ENCODE measurements at places on chromosomes 3 and 15.

DNA sequence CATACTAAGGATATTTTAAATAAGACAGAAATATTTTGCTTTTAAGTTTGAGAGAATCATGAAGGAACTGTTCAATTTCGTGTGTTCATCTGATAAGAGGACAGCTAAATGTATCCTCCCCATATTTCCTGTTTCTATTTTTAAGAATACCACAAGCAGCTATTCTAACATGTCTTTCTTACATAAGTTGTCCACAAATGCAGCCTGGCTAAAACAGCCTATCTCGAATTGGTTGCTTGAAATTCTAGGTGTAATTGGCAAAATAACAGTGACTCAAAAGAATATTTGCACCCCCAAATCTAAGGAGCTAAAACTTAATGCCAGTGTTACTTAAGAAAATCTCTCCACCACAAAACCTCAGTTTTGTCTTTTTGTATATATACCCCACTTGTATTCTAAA is 35.0 kb downstream of the BTLA start:
- H3K27ac ChIP-seq = no peak overlapping the region
- no peak overlapping the region for H3K4me3 ChIP-seq
- H3K4me1 ChIP-seq = peaks cover 4% of the 10 kb centered on the region
- no peak for DNase-seq
- H3K36me3 ChIP-seq = no peaks in the 10 kb centered on the region
- no peaks in the 10 kb centered on the region for H3K27me3 ChIP-seq

- no peak overlapping the region for H3K27ac ChIP-seq
- H3K4me1 ChIP-seq = no peaks in the 10 kb centered on the region
- no peaks in the 10 kb centered on the region for H3K27me3 ChIP-seq
- DNase-seq = no peak
Observed at GRCh38 chr3:179446501-179446900, 4.8 kb downstream of the GNB4 start.

- H3K36me3 ChIP-seq = peaks cover 9% of the 10 kb centered on the region
- no peak overlapping the region for H3K4me3 ChIP-seq
- no peaks in the 10 kb centered on the region for H3K27me3 ChIP-seq
- no peak overlapping the region for H3K27ac ChIP-seq
Observed at GRCh38 chr3:79297245-79297960, 470.4 kb downstream of the ROBO1 start.

- no peaks in the 10 kb centered on the region for H3K4me1 ChIP-seq
- H3K36me3 ChIP-seq = no peaks in the 10 kb centered on the region
- no peak overlapping the region for H3K27ac ChIP-seq
- H3K4me3 ChIP-seq = no peak overlapping the region
- no peak for DNase-seq
- H3K27me3 ChIP-seq = no peaks in the 10 kb centered on the region
Observed at GRCh38 chr3:127693336-127693843, 20.6 kb downstream of the ABTB1 start.

DNA sequence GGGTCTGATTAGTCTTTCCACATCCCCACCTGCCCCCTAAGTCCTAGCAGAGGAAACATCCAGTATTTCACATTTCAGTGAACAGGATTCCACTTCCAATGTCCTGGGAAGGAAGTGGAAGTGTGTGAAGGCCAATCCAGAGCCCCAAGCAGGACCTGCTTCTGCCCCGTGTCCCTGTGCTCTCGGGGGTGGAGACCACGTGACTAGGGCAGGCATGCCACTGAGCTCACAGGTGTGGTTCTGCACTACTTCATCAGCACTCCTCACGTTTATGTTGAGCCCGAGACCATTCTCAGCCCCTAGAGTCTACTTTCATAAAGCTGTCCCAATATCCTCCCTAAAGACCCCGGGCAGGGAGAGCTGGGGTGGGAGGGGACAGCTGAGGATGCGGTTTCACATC is 84.3 kb downstream of the RAB11A start:
- DNase-seq = no peak
- H3K27ac ChIP-seq = no peak overlapping the region
- peak overlapping the region; percentile 27 for H3K4me3 ChIP-seq
- H3K36me3 ChIP-seq = no peaks in the 10 kb centered on the region

DNA sequence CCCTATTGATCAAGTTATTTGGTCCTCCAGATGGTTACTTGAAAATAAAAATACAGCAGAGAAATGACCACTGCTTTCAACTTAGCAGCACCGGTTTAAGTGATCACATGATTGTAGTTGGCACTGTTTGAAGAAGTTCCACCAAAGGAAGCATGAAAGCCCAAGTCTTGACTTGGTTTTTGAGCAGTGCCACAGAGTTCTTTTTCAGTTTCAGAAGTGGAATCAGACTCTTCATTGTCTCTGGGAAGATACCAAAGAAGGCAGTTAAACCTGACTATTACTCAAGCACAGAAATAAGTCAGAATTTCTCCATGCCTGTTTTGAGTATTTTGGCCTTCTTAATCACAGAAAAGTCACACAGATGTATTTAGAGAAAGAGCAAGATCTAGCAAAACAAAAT is 66.7 kb downstream of the BBX start:
- H3K27me3 ChIP-seq = no peaks in the 10 kb centered on the region
- H3K4me1 ChIP-seq = no peaks in the 10 kb centered on the region
- no peak for DNase-seq
- H3K36me3 ChIP-seq = no peaks in the 10 kb centered on the region
- no peak overlapping the region for H3K4me3 ChIP-seq
- no peak overlapping the region for H3K27ac ChIP-seq

GRCh38 chr3:32237670-32238452 is 619 bp upstream of the CMTM8 start:
- no peaks in the 10 kb centered on the region for H3K36me3 ChIP-seq
- H3K27me3 ChIP-seq = peaks cover 4% of the 10 kb centered on the region
- H3K4me3 ChIP-seq = peak overlapping the region; percentile 85

- H3K27ac ChIP-seq = no peak overlapping the region
- no peaks in the 10 kb centered on the region for H3K4me1 ChIP-seq
- H3K4me3 ChIP-seq = no peak overlapping the region
Observed at GRCh38 chr3:65045138-65045537, 357.3 kb upstream of the ADAMTS9 start.

- no peak overlapping the region for H3K27ac ChIP-seq
- H3K4me1 ChIP-seq = no peaks in the 10 kb centered on the region
- H3K4me3 ChIP-seq = no peak overlapping the region
- H3K27me3 ChIP-seq = no peaks in the 10 kb centered on the region
- DNase-seq = no peak
- H3K36me3 ChIP-seq = peaks cover 10% of the 10 kb centered on the region
Observed at GRCh38 chr3:100221159-100221558, 39.6 kb upstream of the TBC1D23 start.

DNA sequence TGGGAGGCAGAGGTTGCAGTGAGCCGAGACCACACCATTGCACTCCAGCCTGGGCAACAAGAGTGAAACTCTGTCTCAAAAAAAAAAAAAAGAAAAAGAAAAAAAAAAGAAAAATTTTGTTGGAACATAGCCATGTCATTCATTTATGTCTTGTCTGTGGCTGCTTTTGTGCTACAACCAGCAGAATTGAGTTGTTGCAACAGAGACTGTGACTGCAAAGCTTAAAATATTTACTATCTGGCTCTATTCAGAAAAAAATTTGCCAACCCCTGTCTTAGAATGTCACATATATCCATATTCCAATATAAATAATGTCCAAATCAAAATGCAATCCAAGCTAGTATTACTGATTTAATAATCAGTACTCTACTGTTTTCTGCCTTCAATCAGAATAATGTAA is 25.1 kb downstream of the CD80 start:
- no peaks in the 10 kb centered on the region for H3K4me1 ChIP-seq
- no peak overlapping the region for H3K4me3 ChIP-seq
- no peaks in the 10 kb centered on the region for H3K36me3 ChIP-seq
- DNase-seq = no peak

DNA sequence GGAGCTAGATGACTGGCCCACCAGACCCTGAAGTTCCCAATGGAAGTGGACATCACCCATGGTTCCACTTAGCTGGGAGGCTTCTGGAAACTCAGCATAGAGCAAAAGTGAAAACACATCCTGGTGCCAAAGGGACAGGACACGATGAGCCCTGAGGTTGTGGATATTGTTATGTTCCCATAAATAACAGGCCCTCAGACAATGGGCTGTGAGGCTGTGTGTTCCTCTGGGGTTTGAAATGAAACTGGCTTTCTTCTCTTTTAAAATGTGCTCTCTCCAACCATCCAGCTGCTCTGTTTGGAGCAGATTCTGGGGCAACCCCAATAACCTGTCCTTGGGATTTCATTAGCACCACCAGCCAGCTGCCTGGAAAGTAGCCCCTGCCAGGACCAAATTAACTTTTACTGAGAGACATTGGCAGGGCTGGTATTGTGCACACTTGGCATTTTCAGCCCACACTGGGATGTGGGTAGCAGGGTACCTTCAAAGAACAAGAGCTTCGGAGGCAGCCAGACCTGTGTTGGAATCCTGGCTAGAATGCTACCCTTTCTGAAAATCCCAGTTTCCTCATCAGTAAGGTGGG is 97.5 kb downstream of the DNAJB8 start:
- H3K36me3 ChIP-seq = no peaks in the 10 kb centered on the region
- no peaks in the 10 kb centered on the region for H3K27me3 ChIP-seq
- H3K4me1 ChIP-seq = no peaks in the 10 kb centered on the region
- H3K4me3 ChIP-seq = no peak overlapping the region
- DNase-seq = no peak
- H3K27ac ChIP-seq = no peak overlapping the region

- DNase-seq = no peak
- H3K4me3 ChIP-seq = no peak overlapping the region
- no peaks in the 10 kb centered on the region for H3K4me1 ChIP-seq
- H3K36me3 ChIP-seq = no peaks in the 10 kb centered on the region
Observed at GRCh38 chr3:120264963-120265362, 20.1 kb downstream of the GPR156 start.

DNA sequence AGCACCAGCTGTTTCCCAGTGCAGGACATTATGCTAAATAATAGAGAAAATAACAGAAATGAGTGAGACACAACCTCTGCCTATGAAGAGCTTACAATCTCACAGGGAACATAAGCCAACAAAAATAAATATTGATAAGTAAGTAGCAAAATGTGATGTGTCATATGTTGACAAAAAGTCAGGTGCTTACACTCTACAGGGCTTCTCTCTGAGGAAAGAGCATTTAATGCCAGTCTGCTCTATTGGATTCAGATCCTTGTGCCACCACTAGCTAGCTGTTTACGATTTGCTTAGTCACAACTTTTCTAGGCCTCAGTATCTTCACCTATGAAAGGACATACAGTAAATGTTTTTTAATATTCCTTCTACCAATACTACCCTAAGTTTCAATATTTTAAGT is 500.9 kb upstream of the NAALADL2 start:
- H3K4me3 ChIP-seq = no peak overlapping the region
- no peaks in the 10 kb centered on the region for H3K27me3 ChIP-seq
- H3K27ac ChIP-seq = no peak overlapping the region
- no peaks in the 10 kb centered on the region for H3K4me1 ChIP-seq
- 0 out of 3 replicates have a peak, but pooled peaks cover 2% of the 10 kb centered on the region for H3K36me3 ChIP-seq

DNA sequence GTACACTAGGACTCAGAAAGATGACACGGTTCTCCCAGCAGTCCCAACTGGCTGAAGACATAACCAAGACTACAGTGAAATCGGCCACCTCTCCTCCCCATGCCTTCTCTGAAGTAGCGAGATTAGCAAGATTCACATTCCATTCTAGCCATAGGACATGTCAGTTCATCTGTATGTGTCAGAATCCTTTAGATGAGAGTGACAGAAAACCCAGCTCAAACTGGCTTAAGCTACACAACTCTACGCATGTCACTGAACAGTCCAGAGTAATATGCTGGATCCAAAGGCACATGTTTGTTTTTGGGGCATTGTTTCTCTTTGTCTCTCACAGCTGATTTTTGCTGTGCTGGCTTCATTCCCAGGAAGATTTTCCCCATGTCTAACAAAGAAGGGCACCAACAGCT is 75.8 kb downstream of the RARB start:
- H3K27ac ChIP-seq = no peak overlapping the region
- no peak overlapping the region for H3K4me3 ChIP-seq
- H3K4me1 ChIP-seq = no peaks in the 10 kb centered on the region
- H3K36me3 ChIP-seq = no peaks in the 10 kb centered on the region
- DNase-seq = no peak

- H3K36me3 ChIP-seq = peaks cover 32% of the 10 kb centered on the region
- no peak overlapping the region for H3K4me3 ChIP-seq
- no peaks in the 10 kb centered on the region for H3K27me3 ChIP-seq
- H3K4me1 ChIP-seq = no peaks in the 10 kb centered on the region
- DNase-seq = no peak
- H3K27ac ChIP-seq = no peak overlapping the region
Observed at GRCh38 chr3:53103397-53104296, 26.6 kb downstream of the RFT1 start.

- H3K36me3 ChIP-seq = no peaks in the 10 kb centered on the region
- no peaks in the 10 kb centered on the region for H3K4me1 ChIP-seq
- H3K27ac ChIP-seq = no peak overlapping the region
- DNase-seq = no peak
Observed at GRCh38 chr3:57981483-57982087, 26.6 kb upstream of the FLNB start.

DNA sequence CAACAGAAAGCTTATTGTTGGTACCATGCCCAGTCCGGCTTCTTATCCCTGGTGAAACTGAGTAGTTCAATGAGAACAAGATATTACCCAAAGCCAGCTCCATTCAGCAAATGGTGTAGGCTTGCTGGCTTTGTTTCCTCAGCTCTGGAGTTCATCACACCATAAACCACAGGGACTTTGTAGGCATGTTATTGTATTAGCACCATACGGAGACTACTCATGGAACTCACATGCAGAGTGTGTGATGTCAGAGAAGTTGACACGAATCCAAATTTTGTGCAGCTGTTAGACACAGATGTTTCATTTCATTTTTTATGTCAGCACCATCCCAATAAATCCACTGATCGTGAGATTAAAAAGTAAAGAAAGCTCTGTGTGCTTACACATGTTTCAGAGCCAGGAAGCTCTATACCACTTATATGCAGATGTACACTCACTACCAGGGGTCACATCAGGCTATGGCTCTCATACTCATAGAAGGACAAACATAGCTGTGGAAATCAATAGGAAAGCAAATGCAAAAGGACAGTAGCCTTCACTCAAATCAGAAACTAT is 63.4 kb upstream of the LEKR1 start:
- H3K4me1 ChIP-seq = no peaks in the 10 kb centered on the region
- H3K27me3 ChIP-seq = no peaks in the 10 kb centered on the region
- DNase-seq = no peak
- no peak overlapping the region for H3K27ac ChIP-seq

DNA sequence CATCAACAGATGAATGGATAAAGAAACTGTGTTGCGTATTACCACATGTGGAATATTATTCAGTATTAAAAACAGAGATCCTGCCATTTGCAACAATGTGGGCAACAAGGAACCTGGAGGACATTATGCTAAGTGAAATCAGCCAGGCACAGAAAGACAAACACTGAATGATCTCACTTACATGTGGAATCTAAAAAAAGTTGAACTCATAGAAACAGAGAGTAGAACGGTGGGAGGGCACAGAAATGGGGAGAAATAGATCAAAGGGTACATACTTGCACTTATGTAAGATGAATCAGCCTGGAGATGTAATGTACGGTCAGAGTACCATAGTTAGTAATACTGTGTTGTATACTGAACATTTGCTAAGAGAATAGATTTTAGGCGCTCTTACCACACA is 29.8 kb upstream of the MUC13 start:
- no peak for DNase-seq
- no peak overlapping the region for H3K4me3 ChIP-seq
- no peaks in the 10 kb centered on the region for H3K4me1 ChIP-seq
- H3K27ac ChIP-seq = no peak overlapping the region
- no peaks in the 10 kb centered on the region for H3K27me3 ChIP-seq
